HuH-7.5 (cell line): ENCODE measurements at places on chromosomes 5 and 9.

DNA sequence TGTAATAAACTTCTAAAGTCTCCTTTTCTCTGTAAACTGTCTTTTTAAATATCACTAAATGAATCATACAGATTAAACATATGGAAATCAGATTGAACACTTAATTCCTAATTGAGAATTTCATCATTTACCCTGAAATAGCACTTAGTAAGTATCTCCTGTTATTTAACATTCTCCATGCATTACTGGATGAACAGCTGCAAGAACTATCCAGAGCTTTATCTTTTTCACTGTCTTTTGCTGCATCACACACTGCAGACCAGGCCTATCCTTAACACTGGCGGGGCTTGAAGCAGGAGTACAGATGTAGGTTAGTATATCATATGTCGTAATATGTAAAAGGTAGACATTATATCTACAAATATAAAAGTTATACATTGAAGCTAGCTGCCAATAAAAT lies 108.7 kb upstream of the EFNA5 start:
- no peak for DNase-seq

- DNase-seq, result peak; percentile 14
Observed at GRCh38 chr5:53425687-53426511, 54.5 kb upstream of the FST start.

GRCh38 chr9:110142868-110143481 lies 65.0 kb downstream of the C9orf152 start:
- no peak for DNase-seq

DNA sequence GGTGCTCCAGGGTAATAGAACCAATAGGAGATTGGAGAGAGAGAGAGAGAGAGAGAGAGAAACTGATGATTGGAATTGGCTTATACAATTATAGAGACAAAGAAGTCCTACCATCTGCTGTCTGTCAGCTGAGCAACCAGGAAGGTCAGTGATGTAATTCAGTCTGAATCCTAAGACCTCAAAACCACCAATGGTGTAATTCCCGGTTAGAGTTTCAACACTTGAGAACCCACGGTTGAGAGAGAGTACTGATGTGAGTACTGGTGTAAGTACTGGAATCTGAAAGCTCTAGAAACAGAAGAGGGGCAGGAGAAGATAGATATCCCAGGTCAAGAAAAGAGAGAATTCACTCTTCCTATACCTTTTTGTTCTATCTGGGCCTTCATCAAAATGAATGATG lies 775.8 kb downstream of the EFNA5 start:
- DNase-seq, result no peak

GRCh38 chr9:135639196-135639595 lies at the start of gene GLT6D1:
Gene GLT6D1 (minus strand): TSS chr9:135639540. CDS start chr9:135639187, 353 bp downstream.
- DNase-seq, result no peak
